ENCODE measurements at places on chromosomes 2 and 18.

GRCh38 chr18:69491576-69491975 lies 90.9 kb downstream of the DOK6 start:
- no peak for DNase-seq

- no peak for DNase-seq
Measured at GRCh38 chr2:225995796-225996461, 596.4 kb downstream of the NYAP2 start.

- DNase-seq, result no peak
Measured at GRCh38 chr2:113972766-113973165, 82.9 kb downstream of the ACTR3 start.

- no peak for DNase-seq
Measured at GRCh38 chr2:68574202-68574791, 69.1 kb upstream of the PROKR1 start.

- DNase-seq, result no peak
Measured at GRCh38 chr2:53949457-53949856, 21.3 kb downstream of the PSME4 start.

- no peak for DNase-seq
Measured at GRCh38 chr2:125684256-125684655, 971.7 kb upstream of the GYPC start.

- DNase-seq, result no peak
Measured at GRCh38 chr2:126750506-126750905, 94.5 kb downstream of the GYPC start.

DNA sequence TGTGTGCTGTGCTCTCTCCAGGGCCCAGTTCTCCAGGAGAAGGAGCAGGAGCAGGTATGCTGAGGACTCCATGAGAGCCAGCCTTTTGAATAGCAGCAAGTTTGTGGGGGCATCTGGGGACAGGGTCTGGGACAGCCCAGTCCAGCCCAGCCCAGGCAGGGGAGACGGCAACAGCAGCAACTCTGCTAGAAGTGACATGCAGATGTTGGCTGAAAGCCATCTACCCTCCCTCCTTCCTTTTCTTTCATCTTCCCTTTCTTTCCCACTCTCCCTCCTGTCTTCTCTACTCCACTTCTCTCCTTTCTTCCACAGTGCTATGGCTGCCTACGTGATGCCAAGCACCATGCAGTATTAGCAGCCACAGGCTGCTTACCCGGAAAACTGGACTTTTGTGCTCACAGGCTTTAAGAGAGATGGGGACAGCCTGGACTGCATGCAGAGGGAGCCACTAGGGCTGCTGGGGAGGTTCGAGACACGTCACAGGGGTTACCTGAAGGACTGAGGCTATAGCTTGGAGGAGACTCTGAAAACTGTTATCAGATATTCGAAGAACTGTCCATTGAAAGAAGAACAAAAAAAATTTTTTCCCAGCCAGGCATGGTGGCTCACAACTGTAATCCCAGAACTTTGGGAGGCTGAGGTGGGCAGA lies 23.8 kb upstream of the YWHAQ start:
- DNase-seq, result no peak

GRCh38 chr2:120255986-120256650 lies 3.5 kb downstream of the RALB start:
- DNase-seq, result no peak

- DNase-seq, result no peak
Measured at GRCh38 chr18:46062781-46063180, 9.3 kb downstream of the PSTPIP2 start.

GRCh38 chr2:30601375-30601774 lies 154.3 kb downstream of the LCLAT1 start:
- DNase-seq, result no peak

DNA sequence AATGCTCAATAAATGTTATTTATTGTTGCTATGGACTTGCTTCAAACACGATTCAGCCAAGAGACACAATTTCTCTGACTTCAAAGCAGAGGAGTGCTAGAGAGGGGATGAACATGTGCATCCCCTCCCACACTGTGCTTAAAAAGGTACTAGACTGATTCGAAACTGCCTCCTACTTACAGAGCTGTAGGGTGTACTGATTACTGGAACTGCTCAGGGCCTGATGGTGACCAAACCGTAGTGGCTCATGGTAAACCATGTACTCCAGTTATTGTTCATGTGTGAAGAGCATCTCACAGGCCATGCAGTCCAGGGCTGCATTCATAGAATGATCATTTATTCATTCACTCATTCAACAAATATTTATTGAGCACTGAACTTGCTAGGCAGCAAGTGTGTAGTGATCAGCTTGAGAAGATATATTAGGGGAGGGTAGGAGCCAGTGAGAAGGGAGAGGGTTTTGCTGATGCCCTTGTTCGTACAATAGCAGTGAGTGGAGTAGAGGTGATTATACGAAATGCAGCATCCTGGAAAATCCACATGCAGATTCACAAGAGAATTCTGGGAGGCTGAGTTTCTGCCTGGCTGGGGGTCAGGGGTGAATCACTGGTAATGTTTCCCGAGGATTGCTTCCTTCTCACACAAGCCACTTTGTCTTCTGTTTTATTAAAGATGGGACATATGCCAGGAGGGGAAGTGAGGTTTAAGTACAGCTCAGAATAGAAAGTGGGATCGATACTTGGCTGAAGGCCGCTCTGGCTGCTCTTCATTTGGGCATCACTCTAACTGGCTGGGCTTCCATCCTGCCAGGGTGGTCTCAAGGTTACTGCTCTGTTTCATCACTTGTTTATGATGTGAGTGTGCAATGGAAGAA lies 245.4 kb downstream of the RAD51AP2 start:
- no peak for DNase-seq

- DNase-seq, result no peak
Measured at GRCh38 chr2:70045932-70046331, 41.3 kb upstream of the PCBP1 start.

DNA sequence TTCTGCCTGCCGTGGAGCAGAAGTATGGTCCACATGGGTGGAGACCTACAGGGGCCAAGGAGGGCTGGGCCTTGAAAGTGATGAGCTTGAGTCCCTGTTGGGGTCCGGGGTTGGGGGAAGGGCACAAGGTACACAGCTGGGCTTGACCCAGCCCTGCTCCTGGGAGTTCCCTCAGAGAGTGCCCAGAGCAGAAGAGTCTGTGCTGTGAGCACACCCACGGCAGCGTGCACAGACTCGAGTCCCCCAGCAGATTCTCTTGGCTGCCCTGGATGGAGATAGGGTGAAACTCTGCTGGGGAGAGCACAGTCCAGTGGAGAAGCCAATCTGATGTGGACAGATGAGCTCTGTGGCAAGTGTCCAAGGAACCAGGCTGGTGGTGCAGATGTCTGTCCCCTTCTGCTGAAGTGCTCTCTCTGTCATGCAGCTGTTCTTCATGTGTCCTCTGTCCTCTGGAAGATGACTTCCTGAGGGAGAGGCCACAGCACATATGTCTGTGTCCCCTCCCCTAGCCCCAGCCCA lies 27.5 kb downstream of the INPP4A start:
- no peak for DNase-seq

DNA sequence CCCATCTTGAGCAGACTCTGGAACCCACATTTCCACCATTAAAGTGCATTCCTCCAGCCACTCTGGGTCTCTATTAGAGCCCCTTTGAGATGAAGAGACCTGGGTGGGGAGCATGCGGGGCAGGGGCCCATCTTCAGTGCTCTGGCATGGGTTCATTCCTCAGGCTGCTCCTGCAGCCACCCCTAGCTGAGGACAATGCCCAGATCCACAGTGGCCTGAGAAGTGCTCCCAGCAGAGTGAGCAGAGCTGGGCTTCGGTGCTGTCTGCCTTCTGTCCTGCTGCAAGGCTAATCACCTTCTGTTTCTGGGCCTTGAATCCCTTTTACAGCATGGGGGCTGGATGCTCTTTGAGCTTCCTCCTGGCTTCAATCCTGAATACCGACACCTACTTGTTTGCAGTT lies 169.8 kb downstream of the TRIM43 start:
- DNase-seq, result no peak

DNA sequence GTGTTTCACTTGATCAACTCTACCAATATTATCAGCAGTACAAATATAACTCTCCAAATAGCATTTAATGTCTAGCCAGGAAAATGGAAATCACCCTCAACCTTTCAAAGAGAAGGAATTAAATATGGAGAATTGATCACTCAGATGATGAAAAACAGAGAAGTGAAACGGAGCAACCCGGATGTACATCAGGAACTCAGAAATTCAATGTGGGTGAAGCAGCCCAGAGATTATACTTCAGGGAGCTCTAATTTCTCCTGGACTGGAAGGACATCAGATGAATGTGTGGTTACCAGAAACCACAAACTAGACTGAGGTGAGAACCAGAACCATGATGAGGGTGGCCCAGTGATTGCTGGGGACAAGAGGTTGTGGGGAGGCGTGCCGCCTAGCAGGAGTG lies 35.5 kb upstream of the COBLL1 start:
- no peak for DNase-seq

DNA sequence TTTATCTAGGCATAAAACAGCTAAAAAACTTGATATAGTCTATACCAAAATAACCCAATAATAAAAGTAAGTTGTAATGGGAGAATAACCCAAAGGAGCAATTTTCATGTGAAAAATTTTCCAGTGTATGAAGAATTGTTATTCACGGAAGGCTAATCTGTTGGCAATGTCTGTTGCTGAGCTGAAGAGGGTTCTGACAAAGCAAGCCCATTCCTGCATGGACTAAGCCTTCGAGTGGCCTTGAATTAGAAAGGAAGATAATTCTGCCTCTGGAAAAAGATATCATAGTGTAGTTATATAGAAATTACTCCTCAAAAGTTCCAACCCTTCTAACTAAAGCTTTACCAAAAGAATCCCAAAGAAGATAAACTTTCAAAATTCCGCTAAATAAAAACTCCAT lies 101.5 kb downstream of the MAP2 start:
- DNase-seq, result no peak

- DNase-seq, result no peak
Measured at GRCh38 chr18:23716516-23716915, 27.3 kb downstream of the LAMA3 start.

DNA sequence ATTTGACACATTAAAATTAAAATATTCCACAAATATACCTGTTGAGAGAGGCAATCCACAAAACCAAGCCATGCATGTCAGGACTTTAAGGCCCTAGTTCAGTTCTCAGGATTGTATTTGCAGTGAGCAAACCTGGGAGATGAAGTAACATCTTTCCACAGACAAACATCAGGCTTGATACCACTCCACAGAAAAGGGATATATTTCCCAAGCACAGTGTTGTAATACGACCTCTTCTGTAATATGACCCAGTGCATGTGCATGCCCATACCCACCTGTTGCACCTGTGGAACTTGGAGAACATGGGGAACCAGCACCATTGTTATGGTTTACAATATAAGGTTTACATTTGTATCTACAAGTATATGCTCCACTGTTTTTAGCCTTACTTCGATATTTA lies 184.0 kb downstream of the PDE11A start:
- no peak for DNase-seq

- no peak for DNase-seq
Measured at GRCh38 chr2:72973566-72974435, 56.5 kb downstream of the EMX1 start.

DNA sequence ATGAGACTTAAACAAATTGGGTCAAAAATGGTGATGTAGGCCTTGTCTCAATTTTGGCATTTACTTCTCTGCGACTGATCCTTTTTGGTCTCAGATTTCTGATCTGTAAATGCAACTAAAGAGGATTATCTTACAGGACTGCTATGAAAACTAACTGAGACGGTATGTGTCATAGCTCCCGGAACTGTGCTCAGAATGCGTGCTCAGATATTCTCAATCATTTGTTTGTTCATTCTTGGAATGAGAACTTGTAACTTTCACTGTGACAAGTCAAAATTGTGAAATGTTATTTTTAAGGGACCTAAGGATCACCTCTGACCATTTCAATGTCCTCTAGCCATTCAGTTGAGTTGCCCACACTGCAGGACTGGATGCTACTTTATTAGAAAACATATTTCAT lies 498.2 kb upstream of the PIK3C3 start:
- no peak for DNase-seq

- DNase-seq, result no peak
Measured at GRCh38 chr18:13120255-13120654, 98.3 kb upstream of the LDLRAD4 start.

DNA sequence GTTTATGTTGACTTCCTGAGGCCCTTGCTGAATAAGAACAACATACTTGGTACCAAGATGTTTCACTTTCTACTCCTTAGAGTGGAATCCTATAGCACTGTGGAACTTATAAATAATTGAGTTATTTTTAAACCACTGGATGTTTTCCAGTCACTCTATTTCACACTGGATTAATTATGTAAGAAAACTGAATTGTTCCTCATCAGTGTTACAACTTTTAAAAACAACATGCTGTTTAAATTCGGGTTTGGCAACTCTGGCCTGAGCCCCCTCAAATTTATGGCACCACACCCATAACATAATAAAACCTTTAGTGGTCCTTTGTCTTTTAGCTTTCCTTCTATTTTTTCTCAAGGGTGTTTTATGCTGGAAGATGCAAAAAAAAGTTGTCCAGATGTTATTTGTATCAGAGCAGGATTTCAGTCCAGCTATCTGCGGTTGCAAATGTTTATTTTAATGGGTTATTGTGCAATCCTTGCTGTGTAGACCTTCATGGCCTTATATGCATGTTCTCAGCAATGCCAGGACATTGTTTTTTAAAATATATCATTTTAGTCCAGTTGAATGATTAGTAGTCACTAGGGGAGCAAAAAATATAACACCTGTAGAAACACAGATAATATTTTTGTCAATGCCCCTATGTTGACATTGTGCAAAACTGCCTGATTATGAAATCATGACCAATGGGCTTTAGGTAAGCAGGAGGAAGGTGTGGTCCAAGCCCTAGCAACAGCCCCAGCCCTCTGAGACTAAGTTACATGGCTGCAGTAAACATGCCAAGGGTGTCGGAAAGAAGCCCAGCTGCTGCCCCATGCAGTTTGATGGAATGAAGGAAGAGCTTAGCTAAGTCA lies 638.0 kb upstream of the ZEB2 start:
- no peak for DNase-seq
